ENCODE measurements at places on chromosomes 7 and 10.

GRCh38 chr7:43054052-43054722 lies 58.3 kb upstream of the HECW1 start:
- no peak for DNase-seq

- no peak for DNase-seq
Observed at GRCh38 chr7:154906201-154906600, 96.7 kb downstream of the PAXIP1 start.

- no peak for DNase-seq
Observed at GRCh38 chr7:28596245-28596935, 184.1 kb downstream of the CREB5 start.

DNA sequence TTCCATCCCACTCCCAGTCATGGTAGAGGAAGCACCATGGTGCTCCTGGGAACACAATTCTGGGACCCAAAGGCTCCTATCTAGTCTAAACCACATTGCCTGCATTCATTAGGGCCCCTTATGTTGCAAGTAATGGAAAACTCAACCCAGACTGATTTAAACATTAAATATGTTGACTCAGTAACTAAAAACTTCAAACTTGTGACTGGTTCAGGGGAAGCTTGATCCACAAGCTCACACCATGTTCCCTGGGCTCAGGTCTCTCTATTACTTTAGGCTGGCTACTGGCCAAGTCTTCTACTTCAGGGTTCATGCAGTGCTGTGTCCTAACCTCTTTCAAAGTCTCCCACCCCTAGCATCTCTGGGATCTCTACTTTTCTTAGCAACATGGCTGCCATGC lies 13.1 kb downstream of the WNT16 start:
- DNase-seq, result no peak

GRCh38 chr7:136359333-136359903 lies 382.3 kb upstream of the MTPN start:
- no peak for DNase-seq

DNA sequence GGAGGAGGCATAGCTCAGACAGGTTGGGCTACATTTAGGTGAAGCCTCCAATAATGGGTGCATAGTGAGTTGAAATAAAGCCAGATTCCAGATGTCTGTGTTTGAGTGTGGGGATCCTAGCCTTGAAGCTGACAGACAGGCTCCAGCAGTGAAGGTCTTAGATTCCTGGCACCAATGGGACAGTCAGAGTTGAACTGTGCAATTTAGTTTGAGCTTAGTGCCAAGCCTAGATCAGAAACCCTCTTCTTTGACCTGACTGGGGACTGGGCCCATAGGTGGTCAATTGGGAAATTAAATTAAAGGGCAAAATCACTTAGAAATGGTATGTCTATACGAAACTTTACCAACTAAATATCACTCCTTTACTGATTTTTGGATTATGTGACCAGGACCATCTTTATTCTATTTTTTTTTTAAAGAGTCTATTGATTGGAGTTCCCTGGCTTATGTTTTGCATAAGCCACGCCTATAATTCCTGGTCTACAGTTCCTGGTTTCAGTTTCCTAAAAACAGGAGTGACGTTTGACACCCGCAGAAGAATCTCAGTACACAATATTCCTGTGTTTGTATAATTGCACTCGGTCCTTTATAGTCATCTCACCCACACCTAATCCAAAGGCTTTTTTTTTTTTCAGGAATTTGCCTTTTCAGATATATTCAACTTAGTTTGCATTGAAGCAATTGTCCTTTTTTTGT lies 201.4 kb downstream of the GFRA1 start:
- no peak for DNase-seq

DNA sequence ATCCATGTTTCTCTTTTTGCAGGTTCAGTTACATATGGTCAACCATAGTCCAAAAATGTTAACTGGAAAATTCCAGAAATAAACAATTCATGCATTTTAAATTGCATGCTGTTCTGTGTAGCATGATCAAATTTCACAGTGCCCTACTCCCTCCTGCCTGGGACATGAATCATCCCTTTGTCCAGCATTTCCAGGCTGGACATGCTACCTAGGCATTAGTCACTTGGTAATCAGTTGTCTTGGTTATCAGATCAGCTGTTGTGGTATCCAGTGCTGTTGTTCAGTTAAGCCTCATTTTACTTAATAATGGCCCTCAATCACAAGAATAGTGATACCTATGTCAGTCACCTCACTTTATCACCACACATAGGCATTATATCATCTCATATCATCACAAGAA lies 7.3 kb upstream of the PNLIP start:
- DNase-seq, result no peak

DNA sequence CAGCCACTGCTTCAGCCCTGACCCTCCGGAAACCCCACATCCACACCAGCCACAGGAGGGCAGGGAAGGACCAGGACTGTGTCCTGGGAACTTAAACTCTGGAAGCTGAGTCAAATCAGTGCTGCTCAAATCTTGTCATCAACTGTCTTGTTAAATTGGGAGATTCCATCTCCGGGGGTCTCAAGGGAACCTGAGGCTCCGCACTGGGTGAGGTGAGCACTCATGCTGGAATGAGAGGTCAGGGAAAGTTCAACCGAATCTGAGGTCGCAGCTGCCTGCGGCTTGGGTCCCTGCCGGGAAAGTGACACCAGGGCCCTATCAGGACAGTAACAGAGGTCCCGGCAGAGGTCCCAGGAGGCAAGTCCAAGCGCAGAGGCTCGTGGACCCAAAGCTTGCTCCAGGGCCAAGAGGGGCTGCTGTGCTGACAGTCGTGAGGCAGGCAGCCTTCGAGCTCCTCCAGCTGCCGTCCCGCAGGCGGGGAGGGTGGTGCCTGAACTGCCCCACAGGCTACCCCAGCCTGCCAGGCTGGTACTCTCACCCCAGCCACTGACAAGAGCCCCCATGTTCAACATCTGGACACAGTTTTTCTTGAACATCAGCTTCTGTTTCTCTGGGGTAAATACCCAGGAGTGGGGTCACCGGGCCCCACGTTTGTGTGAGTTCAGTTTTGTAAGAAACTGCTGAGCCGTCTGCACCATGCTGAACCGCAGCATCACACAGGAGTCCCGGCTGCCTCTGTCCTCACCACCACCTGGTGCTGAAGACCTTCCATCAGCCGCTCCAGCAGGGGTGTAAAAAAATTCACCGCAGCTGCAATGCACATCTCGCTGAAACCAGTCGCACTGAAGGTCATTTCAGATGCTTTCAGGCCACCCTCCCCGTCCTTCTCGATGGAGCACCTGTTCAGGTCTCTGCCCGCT lies 101.0 kb downstream of the DIP2C start:
- DNase-seq, result no peak

DNA sequence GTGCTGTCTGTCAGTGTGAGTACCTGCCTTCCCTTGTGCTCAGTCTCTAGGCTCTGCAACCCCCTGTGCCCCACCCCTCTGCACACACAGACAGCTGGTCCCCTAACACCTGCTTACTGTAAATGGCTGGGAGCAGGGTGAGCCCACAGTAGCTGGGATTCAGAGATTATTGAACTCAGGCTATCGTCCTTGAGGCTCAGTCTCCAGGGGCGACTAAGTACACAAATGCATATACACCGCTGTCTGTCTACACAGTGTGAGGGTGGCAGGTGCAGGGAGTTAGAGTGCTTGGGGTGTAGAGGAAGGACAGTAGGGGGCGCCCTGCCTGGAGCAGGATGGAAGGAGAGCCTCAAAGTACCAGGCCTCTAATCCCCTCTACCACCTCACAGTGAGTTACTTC lies 12.9 kb downstream of the UPP1 start:
- DNase-seq, result peak; percentile 19

DNA sequence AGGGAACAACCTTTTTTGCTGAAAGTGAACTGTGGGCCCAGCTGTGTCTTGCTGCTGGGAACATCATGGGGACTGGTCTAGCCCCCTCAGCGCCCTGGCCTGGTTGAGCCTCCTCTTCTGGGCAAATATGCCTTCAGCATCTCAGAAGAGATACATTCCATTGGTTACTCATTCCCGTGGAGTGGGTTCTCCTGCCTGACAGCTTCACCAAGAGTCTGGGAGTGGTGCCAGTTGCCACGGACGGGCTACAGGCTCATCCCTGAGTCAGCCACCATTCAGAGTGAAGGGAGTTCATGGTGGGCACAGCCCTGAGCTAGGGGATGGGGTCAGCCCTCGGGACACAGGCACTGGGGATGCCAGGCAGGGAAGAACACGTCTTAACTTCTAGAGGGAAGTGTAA lies 81.9 kb downstream of the RAMP3 start:
- no peak for DNase-seq

DNA sequence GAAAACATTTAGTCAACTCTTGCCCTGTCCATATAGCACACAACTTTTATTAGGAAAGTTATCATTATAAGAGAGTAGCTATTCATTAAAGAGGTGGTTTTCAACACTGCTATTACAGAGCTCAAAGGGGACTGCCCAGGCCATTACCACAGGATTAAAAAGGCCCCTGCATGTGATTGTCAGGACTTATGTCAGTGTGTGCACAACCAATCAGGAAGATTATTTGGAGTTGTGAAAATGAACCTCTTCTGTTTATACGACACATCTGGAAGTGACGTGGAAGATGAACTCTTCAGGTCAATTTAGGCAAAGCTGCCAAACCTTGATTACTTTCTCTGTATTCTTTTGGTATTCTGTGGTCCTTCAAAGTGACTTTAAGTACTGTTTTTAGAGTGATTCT lies 14.7 kb downstream of the CCNY start:
- DNase-seq, result no peak

GRCh38 chr10:127944256-127944655 lies 37.4 kb downstream of the PTPRE start:
- DNase-seq, result no peak

DNA sequence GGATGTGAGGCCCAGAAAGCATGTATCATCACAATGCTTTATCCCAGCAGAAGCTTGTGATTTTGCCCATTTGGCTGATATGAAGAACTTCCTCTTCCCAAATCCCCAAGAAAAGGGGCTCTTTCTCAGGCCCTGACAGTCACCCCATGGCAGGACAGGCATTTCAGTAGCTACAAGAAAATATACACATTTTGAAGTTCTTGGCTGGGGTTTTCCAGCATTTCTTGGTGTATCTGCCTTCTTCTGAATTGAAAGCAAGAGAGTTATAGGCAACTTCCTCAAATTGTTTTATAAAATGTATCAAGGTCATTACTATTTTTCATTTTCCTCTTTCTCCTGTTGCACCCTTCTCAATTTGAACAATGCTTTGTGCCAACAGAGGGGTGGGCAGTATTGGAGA lies 63.3 kb upstream of the PDLIM1 start:
- no peak for DNase-seq

- DNase-seq, result no peak
Observed at GRCh38 chr7:38748056-38748610, 117.0 kb upstream of the AMPH start.

GRCh38 chr7:8197994-8198698 lies 63.8 kb downstream of the ICA1 start:
- no peak for DNase-seq

DNA sequence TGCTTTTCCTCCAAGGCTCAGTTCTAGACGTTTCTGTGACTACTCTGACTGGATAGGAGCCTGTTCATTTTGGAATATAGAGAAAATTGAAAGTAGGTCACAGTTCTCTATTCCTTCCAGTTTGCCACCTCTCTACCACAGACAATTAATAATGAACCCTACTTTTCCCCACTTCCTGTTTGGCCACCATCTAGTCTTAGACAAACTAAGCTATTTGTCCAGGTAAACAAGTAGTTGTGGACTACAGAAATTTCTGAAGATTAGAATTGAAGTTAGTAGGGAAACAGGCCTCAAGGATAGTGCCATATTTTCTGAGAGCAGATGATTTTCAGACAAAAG lies 87.0 kb downstream of the AUTS2 start:
- DNase-seq, result no peak
